Cortex of kidney (tissue), 1 donor: ENCODE measurements at places on chromosomes 3 and 15.

GRCh38 chr15:92733934-92734521 is 78.5 kb upstream of the FAM174B start:
- DNase-seq: no peak

GRCh38 chr3:124360155-124360554 is 368.2 kb upstream of the ROPN1 start:
- no peak for DNase-seq

DNA sequence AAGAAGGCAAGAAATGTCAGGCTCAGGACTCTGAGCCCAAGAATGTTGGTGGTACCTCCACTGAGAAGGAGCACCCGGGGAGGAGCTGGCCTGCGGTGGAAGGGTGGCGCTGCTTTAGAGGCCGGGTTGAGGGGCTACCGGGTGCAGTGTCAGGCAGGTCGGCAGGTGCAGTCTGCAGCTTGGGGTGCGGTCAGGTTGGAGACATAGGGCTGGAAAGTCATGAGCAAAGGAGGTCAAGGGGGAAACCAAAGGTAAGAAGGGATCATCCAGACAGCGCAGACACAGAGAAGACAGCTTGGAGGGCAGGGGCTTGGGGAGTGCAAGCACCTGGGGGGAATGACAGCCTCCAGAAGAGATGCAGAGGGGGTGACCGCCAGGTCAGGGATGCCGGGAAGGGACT is 274.4 kb upstream of the LYSMD4 start:
- DNase-seq: no peak

DNA sequence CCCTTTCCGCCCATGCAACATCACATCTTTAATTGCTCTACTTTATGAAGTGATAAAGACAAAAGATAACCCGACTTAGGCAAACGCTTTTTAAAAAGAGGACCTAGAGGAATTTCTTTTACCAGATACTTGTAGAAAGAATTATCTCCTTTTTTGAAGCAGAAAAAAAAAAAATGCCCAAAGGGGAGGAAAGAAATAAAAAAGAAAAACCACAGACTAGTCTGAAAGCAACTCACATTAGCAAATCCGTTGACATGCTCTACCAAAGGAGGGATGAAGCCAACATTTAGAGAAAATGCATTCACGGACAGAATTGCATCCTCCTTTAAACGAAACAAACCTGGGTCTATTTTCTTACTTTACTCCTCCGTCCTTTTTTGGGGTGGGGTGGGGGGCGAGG is 213.6 kb downstream of the MEIS2 start:
- no peak for DNase-seq

GRCh38 chr3:9441501-9442221 is 44.2 kb downstream of the SETD5 start:
- DNase-seq: no peak

DNA sequence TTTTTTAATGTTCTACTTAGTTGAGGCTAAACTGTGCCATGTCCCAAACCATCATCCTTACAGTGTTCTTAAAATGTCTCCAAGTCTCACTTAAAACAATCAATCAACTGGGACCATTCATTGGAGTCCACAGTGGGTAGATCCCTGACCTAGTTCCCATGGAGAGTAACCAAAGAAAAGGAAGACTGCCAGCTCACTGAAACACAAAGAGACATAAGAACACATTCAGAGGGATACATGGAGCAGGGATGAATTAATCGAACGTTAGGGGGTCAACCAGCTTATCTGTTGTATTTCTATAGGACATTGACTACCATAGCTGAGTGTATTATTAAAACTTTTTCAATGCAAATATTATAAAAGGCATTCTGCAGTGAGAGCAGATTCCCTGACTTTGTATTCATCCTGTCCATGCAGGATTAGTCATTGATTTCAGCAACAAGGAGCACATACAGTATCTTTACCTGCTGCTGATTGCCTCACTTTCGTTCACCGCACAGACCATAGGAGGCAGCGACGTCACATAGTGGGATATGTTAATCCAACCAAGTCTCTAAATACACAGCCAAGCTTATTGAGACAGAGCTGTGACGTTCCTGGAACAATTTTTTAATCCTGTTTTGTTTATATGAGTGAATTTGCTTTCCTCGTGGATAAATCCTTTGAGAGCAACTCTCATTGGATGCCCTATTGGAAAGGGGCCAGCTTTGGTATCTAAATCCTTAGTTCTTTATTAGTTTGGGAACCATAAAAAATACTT is 364.9 kb upstream of the RBMS3 start:
- no peak for DNase-seq
